ENCODE measurements at places on chromosomes 16 and 17.
A peak's percentile ranks its signal among the peaks of the same experiment; 100 is the strongest.

DNA sequence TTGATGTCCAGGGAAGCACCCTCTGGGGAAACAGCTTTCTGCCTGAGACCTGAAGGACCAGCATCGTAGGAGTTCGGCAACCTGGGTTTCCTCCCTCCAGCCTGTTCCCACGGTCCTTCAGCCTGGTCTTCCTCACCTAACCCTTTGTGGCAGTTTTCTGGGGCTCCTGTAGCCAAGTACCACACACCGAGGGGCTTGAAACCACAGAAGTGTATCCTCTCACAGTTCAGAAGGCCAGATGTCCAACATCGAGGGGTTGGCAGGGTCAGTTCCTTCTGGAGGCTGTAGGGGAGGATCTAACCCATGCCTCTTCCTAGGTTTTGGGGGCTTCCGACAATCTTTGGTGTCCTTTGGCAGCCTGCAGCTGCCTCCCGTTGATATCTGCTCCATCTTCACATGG is 381.0 kb upstream of the TNRC6C start:
- DNase-seq, result no peak

GRCh38 chr16:2095315-2095853 is 40.3 kb downstream of the PKD1 start:
- peak; percentile 42 for DNase-seq

GRCh38 chr17:80267391-80267790 is 6.7 kb downstream of the RNF213 start:
- peak; percentile 31 for DNase-seq

DNA sequence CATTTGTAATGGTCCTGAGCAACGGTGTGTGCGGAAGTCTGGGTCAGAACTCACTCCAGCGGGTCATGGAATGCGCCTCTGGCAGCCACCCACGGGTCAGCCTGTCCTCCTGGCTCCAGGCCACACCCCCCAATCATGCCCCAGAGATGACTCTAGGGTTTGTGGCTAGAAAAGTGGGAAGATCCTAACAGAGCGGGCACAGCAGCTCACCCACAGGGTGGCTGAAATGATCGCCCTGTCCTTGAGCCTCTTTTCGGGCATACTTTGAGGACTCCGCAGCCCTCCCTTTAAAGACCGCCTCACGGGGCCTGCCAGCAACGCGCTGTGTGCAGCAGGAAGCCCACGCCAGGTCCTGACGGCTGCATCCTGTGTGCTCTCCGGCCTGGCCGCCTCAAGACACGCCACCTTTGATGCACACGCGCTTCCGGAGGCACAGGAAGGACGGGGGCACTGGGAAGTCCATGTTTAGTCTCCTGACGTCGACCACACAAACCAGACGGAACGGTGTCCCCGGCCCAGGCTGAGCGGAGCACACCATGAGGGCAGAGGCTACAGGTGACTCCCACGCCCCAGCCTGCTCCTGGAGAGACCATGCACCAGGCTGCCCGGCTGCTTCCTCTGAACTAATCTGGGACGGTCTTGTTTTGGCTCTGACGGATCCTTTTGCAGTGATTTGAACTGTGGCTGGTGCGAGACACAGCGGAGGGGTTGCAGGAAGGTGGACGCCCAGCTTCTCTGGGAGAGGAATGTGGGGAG is 92.9 kb downstream of the TBC1D16 start:
- DNase-seq, result peak; percentile 24

DNA sequence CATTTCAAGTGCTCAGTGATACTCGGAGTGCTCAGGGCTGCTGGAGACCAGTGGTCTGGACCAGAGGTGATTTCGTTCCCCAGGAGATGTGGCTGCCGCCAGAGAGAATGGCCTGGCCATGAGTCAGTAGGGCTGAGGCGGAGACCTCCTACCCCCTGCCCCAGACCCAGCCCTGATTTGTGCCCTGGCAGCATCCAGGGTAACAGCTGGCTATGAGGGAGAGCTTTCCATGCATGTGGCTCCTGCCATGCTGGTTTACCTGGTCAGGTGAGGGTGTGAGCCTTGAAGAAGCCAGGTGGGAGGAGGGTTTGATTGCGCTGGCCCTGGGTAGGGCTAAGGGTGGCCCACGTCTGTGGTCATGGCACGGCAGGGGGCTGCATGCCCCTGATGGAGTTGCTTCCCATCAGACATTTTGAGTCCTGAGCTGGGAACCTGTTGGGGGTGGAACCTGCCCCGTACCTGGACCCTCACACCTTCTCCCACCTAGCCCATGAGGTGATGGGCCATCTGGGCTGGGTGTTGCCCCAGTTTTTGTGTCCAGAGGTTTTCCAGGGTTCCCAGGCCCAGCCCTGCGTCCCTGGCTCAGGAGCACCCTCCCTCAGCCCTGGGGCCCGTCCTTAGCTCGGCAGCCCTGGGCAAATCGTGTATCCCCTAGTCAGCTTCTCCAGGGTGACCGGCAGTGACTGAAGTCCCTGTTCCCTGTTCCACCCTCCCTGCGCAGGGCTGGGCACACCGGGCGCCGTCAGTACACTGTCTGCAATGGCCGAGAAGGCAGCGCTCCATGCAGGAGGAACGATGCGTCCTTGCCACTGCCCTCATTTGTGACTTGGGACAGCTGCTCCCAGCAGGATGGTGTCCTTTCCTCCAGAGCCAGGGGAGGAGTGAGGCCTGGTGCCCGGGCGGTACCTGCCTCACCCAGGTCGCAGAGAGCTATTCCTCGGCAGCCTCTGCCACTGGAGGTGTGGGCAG is 9.0 kb upstream of the CSNK1D start:
- DNase-seq, result no peak

DNA sequence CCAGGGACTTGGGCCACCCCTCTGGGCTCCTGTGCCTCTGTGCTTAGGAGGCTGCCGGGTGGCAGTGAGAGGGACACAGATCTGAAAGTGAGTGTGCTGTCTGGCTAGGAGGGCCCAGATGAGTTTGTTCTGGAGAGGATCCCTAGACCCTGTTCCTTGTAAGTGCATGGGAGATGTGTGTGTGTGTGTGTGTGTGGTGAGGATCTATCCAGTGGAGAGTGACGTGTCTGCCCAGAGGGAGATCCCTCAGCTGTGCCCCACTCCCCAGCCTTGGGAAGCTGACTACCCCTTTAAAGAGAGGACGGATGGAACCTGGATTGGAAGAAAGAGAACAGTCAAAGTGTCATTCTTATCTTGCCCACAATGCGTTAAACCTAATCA is 25.5 kb upstream of the CDC42EP4 start:
- no peak for DNase-seq

DNA sequence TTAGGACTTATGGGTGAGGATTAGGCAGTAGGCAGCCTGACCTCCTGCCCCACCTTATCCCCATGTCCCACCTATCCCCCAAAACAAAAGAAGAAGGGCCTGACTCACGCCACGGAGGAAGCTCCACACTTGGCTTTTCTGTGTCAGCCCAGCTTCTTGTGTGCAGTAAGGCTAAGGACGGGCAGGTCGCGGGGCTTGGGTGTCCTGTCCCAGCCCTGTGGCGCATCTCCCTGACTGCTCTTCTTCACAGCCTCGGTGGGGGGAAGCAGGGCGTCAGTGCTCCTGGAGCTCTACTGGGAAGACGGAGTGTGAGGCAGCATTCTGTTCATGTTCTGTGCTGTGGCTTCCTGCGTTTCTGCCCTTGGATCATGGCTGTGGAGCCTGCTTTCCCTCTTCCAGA is 34.6 kb upstream of the ALDH3A2 start:
- DNase-seq, result no peak

DNA sequence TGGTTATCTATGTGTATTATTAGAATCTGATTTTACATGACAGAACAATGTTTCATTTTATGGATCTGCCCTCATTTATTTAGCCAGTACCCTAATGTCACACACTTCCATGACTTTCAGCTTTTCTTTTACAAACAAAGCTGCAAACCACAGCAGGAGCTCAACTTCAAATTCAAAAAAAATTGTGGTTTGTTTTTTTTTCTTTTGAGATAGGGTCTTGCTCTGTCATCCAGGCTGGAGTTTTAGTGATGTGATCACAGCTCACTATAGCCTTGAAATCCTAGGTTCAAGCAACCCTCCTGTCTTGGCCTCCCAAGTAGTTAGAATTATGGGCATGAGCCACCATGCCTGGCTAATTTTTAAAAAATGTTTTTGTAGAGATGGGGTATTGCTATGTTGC is 8.2 kb upstream of the MPRIP start:
- DNase-seq, result no peak

- no peak for DNase-seq
Observed at GRCh38 chr17:11554042-11554441, 44.2 kb upstream of the DNAH9 start.

DNA sequence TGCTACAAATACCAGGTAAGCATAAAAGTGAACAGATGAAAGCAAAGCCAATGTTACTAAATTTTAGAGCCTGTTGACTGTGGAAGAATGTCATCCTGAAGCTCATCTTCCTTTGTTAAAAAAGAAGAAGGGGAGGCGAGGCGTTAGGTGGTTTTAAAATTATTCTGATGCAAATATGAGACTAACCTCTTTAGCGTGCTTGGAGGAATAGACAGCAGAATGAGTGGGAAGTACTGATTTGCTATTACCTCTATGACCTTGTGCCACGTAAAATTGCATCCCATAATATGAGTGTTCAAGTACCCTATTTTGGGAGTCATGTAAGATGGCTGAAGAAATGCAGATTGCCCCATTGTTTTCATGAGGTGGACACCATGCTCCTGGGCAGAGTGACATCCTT is 95.7 kb downstream of the ELAC2 start:
- no peak for DNase-seq

- DNase-seq, result no peak
Observed at GRCh38 chr17:33786478-33786877, 468.6 kb upstream of the CCL2 start.

DNA sequence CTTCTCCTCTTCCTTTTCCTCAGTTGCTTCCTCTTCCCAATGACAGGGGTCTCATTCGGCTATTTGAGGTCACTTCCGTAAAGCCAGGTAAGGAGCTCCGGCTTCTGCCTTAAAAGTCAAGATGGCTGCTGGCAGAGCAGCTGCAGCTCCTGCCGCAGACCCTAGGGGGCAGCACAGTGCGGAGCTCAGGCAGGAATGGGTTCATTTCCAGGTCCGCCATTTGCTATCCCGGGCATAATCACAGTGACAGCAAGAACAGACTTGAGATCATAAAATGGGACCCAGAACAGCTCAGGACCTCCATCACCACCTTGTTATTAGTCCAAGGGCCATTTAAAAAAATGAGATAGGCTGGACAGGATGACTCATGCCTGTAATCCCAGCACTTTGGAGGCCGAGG is 199.5 kb downstream of the ZNF18 start:
- DNase-seq, result no peak

GRCh38 chr16:78900966-78901365 is 699.6 kb downstream of the MAF start:
- DNase-seq, result no peak

DNA sequence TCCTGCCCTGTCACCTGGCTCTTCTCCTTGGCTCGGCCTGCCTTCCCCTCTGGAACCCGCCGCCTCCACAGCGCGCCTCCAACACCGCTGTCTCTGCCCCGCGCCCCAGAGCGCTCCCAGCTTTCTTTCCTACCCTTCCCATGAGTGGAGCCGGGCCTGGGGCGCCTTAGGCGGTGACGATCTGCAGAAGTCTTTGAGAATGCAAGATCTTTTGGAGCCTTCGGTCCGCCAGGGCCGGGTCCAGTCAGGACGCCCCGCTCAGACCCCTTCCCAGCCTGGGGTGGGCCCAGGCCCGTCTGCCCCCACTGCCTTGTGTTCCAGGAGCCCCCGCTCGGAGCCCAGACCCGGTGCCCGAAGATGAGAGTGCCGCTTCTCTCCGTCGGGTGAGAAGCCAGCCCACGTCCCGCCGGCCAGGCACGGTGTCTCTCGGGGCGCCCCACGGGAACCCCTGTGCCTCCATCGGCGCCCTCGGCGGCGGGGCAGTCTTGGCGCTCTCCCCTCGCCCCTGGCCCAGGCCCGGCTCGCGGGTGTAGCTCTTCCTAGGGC is 40.0 kb downstream of the MRM1 start:
- DNase-seq, result no peak

DNA sequence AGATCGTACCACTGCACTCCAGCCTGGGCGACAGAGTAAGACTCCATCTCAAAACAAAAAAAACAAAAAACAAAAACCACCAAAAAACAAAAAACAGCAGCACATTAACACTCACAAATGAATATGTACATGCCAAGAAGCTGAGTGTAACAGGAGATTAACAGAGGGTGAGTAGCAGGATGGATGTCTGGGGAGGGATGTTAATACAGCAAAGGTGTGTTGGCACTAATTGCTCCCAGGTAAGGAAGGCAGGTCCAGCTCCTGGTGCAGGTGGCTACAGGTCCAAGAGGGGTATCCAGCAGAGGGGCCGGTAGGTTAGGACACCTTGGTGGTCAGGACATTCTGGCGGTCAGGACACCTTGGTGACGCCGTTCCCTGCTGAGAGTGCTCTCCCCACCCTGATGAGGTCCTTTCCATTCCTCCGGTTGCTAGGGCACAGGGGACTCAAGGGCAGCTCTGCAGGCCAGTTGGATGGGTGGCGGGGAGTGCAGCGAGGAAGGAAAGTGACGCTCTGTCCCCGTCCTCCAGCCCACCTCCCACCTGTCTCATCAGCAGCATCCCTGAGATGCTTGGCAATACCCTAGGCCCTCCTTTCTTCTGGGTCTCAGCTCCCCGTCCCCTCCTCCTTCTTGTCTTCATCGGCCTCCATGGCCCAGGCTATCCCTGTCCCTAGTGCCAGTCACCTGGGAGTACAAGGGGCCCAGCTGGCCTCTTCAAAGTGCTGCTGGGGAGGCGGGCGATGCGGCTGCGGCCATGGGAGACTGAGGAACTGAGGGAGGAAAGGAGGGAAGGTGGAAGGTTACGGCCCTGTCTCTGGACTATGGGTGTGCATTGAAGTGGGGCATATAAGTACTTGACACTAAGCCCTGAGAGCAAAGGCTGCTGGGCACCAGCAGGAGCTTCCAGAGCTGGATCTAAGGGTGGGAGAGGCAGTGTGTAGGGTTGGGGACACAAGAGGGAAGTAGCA is 10.7 kb upstream of the GFAP start:
- no peak for DNase-seq

DNA sequence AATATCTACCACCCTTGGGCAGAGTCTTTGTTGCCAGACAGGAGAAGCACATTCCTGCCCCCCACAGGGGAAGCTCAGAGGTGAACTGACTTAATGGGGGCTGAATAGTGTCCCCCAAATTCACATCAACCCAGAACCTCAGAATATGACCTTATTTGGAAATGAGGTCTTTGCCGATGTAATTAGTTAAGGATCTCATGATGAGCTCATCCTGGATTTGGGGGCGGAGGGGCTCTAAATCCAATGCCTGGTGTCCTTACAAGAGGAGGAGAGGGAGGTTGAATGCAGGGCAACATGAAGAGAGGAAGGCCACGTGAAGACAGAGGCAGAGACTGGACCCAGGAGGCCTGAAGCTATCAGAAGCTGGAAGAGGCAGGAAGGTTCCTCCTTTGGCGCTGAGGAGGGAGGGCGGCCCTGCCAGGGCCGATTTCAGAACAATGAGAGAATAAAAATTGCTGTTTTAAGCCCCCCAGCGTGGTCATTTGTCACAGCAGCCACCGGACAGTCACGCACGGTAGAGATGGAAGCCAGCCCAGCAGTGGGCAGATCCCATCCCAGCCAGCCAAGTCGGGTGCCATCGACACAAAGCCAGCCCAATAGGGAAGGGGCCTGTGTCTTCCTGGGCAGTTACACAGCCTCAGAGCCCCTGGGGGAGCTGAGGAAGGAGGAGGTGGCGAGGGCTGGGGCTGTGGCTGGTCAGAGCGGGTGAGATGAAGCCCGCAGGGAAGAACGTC is 21.3 kb downstream of the C16orf74 start:
- no peak for DNase-seq

- no peak for DNase-seq
Observed at GRCh38 chr16:35311475-35311874, 1852.1 kb downstream of the TP53TG3F start.

- no peak for DNase-seq
Observed at GRCh38 chr16:24990803-24991202, 24.4 kb downstream of the ARHGAP17 start.
